Stimulated activated naive CD4-positive, alpha-beta T cell treated with Interleukin-2 at 50 U/mL for 16 hours (primary cell): ENCODE measurements at places on chromosomes 2 and 18.
A peak's percentile ranks its signal among the peaks of the same experiment; 100 is the strongest.

- peak; percentile 50 for DNase-seq
Observed at GRCh38 chr2:37599688-37600525, 71.5 kb downstream of the CDC42EP3 start.

GRCh38 chr2:19371996-19372582 is 13.7 kb upstream of the OSR1 start:
- DNase-seq: no peak

- no peak for DNase-seq
Observed at GRCh38 chr18:28635530-28635929, 458.6 kb upstream of the CDH2 start.

DNA sequence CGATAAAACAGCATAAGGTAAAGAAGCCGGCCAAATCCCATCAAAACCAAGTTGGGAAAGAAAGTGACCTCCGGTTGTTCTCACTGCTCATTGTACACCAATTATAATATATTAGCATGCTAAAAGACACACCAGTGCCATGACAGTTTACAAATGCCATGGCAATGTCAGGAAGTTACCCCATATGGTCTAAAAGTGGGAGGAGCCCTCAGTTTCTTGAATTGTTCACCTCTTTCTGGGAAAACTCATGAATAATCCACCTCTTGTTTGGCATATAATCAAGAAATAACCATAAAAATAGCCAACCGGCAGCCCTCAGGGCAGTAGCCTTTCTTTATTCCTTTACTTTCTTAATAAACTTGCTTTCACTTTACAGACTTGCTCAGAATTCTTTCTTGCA is 544.9 kb upstream of the SETBP1 start:
- no peak for DNase-seq

DNA sequence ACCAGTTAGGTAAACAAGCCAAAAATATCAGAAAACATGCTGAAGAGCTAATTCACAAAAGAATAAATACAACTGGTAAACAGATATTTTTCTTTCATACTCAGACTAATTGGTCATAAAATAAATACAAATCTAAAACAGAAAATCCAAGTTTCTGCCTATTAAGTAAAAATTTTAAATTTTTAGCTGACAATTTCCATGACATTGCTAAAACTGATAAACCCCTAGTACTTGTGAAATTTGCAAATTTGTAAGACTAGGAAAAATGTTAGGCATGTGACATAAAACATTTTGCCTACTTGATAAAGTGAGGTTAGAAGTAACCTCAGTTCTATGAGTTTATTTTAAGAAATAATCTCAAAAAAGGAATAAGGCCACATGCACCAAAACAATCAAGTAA is 356.1 kb downstream of the LRATD1 start:
- DNase-seq: no peak

DNA sequence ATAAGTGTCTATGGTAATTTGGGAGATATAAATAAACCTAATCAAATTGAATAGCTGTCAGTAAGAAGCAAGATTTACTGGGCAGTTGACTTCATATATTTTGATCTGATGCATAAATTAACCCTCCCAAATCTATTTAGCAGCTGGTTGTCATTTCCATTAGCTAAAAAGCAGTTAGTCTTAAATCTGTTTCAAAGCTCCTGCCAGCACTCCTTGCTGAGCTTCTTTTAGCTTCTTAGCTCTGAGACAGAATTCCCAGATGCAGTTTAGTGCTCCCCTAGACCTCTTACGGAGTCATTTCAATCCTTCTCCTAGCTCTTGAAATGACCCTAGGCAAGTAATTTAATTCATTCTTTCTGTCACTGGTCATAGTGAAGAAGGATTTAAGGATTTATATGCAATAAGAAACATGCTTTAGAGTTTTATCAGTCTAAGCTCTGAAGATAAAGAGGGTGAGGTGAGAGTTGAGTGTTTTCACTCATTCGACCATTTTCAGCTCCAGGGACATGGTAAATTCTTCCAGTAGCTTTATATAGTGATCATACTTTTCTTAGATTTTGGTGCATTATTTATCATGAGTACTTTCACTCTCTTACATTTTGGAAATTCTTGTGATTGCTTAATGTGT is 98.9 kb downstream of the PHLPP1 start:
- DNase-seq: no peak

- no peak for DNase-seq
Observed at GRCh38 chr2:15895615-15896469, 44.5 kb upstream of the MYCN start.
